ENCODE measurements at places on chromosomes 13 and 19.
A peak's percentile ranks its signal among the peaks of the same experiment; 100 is the strongest.

DNA sequence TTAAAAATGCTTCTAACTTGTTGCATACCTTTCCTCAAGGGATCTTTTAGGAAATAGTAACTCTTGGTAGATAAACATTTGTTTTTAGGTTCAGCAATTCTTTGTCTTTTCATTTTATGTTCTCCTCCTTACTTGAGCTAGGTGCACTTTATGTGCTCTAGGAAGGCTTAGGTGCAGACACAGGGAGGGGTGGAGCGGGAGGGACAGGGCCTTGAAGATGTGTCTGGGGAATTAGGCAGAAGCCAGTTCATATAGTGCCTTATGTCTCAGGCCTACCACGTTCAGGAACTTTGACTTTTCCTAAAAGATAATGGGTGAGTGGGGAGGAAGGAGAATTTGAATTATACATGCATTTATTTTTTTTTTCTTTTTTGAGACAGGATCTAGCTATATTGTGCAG is 37.7 kb downstream of the IRS2 start:
- no peak for DNase-seq

- DNase-seq = no peak
Measured at GRCh38 chr19:18183529-18183928, 9.5 kb upstream of the MPV17L2 start.

GRCh38 chr13:36000028-36000427 is 131.2 kb downstream of the DCLK1 start:
- no peak for DNase-seq

DNA sequence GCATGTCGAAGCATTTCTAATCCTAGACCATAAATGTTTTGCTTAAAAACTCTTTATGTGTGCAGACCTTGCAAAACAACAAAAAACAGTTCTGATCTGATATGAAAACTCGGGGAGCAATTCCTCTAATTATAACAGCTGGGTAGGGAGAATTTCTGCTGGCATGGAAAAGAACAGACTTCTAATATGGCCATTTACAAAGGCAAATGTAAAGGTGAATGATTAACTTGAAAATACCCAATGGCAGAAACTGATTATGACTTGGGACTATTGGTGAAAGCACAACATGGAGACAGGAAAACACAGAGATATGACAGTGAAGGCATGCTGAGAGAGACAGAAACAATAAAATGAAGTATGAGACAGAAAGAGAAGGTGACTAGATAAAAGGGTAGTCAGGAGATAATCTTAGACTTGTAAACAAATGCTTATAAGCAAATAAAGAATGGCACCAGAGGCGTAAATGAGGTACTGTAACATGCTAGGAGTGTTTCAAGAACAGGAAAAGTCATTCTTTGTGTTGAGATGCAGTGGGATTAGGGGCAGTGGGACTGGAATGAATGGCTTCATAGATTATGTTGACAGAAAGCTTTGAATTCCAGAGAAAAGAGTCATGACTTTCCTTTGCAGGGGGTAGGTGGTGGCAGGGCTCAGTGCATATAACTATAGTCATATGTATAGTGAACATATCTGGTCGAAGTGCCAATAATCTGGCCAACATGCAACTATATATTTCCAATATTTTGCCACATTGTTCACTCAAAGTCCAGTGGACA is 393.0 kb downstream of the ITGBL1 start:
- no peak for DNase-seq

- DNase-seq = no peak
Measured at GRCh38 chr13:38328699-38329098, 21.0 kb upstream of the UFM1 start.

DNA sequence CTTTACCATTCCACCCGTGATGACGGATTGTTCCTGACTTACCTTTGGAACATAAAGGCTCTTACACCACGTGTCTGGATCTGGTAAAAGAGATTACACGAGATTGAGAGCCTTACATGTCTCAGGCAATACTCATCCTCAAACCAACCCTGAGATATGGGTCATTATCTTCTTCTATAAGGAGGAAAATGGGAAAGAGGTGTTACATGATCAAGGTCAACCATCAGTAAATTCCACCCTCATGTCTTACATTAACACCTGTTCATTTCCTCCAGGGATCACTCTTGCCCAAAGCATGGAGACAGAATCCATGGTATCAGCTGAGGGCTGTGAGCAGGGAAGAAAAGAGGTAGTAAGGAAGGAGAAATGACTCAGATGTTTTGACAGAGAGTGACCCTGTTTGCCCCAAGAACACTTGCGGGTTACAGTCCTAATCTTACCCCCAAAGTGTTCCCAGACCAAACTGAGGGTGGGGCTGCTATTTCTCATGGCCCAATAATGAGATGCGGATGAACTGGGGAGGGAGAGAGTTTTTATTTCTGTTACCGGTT is 19.6 kb downstream of the LILRB4 start:
- DNase-seq = no peak

DNA sequence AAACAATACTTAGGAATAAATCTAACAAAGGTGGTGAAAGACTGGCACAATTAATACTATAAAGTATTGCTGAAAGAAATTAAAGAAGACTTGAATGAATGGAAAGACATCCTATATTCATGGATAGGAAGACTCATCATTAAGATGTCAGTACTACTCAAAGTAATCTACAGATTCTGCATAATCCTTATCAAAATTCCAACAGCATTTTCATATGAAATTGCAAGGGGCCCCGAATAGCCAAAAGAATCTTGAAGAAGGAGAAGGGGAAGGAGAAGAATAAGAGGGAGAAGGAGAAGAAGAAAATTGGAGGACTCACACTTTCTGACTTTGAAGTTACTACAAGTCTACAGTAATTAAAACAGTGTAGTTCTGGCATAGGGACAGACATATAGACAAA is 25.6 kb upstream of the LRP3 start:
- no peak for DNase-seq

GRCh38 chr13:96041326-96042110 is 11.7 kb downstream of the UGGT2 start:
- no peak for DNase-seq

DNA sequence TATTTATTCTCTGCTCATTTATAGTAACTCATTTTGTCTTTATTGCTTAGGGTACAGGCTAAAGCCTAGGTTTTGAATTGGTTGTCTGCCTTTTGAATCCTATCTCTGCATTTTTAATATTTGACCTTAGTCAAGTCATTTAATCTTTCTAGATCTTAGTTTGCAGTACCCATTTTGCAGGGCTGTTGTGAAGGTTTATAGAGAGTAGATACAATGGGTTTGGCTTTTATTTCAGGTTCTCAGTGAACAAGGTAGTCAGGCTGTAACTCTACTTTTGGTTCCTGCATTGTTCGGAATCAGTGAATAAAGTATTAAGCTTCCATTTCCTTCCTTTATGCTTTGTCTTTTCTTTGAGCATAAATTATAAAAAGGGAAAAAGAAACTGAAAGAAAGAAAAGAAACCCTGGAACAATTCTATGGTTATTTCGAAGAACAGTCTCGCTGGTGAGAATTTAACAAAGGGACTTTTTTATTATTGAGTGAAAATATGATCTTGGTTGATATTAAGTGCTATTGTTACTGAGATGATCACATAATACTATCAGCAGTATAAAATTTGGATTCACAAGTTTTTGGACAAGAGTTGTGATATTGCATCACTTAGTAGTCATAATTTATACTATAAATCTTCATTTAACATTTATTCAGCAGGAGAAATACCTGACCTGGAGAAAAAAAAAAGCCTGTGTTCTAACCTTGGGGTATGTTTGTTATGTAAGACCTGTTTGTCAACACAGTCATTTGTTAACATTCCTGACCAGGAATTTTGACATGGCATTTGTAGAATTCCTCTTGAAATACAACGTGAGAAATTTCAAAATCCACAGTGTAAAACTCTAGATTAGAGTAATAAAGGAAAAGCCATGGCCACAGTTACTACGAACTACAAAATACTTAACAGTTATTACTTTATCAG is 91.3 kb downstream of the ZMYM2 start:
- DNase-seq = no peak

GRCh38 chr13:111215081-111216047 is 100.3 kb downstream of the ARHGEF7 start:
- no peak for DNase-seq

GRCh38 chr13:21895779-21896178 is 224.9 kb downstream of the FGF9 start:
- no peak for DNase-seq

DNA sequence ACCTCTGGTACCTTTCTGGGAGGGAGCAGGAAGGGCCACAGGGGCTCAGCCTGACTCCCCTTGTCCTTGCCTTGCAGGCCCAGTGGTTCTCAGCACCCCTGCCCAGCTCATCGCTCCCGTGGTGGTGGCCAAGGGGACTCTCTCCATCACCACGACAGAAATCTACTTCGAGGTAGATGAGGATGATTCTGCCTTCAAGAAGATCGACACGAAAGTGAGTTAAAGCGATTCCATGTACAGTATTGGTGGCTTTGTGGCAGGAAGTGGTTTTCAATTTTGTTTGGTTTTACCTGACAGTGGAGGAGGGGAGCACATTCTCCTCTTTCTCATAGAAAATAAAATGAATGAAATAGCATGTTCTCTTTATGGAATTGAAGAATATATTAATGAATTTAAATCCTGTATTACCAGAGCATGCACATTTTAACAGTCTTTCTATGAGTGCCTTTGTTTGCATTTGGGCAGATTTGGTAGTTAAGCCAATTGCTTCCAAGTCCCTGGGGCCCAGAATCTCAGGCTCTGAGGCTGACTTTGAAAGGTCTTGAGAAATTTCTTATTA is 4.1 kb downstream of the MAB21L1 start:
- DNase-seq = no peak

- no peak for DNase-seq
Measured at GRCh38 chr13:79740991-79741390, 260.0 kb downstream of the NDFIP2 start.

GRCh38 chr13:113793718-113794085 is 34.7 kb downstream of the TMEM255B start:
- DNase-seq = no peak

DNA sequence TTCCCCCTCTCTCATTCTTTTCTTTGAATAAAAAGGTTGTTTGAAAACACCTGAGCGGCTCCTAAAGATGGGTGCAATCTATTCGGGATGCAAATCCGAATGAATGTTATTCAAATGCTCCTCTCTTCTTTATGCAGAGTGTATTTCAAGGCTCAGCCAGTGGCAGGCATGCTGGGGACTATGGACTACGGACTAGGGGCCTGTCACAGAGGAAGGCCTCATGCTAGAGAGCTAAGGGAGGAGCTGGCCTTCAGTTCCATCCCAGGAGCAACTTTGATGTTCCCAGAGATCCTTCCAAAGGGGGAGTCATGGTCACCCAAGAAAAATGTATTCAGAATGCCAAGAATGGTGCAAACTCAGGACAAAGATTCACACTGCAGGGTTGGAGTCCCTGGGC is 9.3 kb downstream of the ALOX5AP start:
- DNase-seq = no peak

- DNase-seq = no peak
Measured at GRCh38 chr13:65095161-65096082, 2134.7 kb downstream of the PCDH9 start.

DNA sequence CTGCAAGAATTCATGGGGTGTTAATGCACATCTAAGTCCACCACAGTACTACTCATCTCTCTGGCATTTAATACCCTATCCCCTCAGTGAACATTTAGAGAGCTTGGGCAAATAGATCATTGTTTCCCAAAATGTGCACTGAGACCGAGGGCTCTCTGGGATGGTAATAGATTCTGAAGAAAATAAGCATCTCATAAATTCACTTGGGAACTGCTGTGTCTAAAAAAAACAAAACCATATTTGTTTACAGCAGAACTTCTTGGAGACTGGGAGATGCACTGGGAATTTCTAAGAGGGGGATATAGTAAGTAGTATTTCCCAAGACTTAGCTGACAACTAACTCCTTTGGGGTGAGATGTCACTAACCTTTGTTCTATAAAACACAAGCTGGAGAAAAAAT is 58.4 kb downstream of the ENOX1 start:
- DNase-seq = no peak

GRCh38 chr19:48644839-48645619 is 958 bp downstream of the CA11 start:
- peak; percentile 63 for DNase-seq

DNA sequence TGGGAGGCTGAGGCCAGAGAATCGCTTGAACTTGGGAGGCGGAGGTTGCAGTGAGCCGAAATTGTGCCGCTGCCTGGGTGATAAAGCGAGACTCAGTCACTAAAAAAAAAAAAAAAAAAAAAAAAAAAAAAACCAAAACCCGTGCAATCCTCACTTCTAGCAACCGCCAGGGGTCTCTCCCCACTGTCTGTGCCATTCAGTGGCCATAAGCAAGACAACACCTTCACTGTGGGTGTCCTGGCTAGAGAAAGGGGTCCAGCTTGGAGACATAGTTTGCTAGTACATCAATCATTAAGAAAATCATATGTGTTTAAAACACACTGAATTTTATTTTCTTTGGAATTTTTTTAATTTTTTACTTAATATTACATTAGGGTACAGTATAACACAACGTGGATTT is 68.2 kb downstream of the RASL11A start:
- DNase-seq = no peak

DNA sequence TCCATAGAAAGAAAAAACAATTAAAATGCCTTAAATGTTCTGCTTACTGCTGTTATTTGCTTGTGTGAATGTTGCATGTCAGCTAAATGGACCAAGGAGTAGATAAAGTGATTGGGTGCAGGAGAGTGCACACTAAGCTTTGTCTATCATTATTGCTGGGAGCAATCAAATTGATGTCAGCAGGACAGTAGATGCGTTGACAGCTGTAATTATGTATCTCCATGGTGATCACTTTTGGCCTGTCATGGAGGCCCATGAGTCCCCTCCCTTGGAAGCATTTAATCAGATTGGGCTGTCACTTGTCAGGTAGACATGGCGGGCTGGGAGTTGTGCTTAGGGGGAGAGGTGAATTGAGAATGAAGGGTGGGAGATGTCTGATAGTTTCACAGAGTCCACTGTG is 215.3 kb downstream of the PCCA start:
- no peak for DNase-seq

DNA sequence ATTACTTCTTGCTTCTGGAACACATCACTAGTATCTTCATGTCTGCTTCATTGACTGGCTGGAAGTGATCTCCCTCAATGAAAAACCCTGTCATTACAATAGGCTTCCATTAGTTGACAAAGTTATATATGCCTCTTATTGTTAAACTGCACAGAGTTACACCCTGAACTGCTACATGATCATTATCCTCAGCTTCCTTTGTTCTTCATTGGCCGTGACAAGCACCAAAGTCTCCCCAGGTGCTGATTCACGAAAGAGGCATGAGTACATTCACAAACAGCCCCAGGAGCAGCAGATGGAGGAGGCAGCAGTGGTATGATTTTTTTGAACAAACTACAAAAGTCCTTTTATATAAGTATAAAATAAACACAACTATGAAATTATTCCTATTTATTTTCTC is 51.4 kb downstream of the VWA8 start:
- DNase-seq = no peak

GRCh38 chr13:91331047-91331915 is 16.2 kb upstream of the MIR17HG start:
- DNase-seq = peak; percentile 17

- DNase-seq = no peak
Measured at GRCh38 chr13:75968103-75968838, 332.1 kb downstream of the LMO7 start.

- DNase-seq = no peak
Measured at GRCh38 chr13:19985219-19985556, 26.7 kb downstream of the ZMYM2 start.

GRCh38 chr19:45814851-45815480 is at the start of gene RSPH6A:
TSS of gene RSPH6A (minus strand) at chr19:45815308. CDS start at chr19:45815176, 132 bp downstream.
- no peak for DNase-seq
